Prostate gland (tissue), 2 donors: ENCODE measurements at places on chromosomes 11 and 22.
A peak's percentile ranks its signal among the peaks of the same experiment; 100 is the strongest.

GRCh38 chr11:110858547-110858921 lies 146.3 kb upstream of the ARHGAP20 start:
- DNase-seq = no peak

DNA sequence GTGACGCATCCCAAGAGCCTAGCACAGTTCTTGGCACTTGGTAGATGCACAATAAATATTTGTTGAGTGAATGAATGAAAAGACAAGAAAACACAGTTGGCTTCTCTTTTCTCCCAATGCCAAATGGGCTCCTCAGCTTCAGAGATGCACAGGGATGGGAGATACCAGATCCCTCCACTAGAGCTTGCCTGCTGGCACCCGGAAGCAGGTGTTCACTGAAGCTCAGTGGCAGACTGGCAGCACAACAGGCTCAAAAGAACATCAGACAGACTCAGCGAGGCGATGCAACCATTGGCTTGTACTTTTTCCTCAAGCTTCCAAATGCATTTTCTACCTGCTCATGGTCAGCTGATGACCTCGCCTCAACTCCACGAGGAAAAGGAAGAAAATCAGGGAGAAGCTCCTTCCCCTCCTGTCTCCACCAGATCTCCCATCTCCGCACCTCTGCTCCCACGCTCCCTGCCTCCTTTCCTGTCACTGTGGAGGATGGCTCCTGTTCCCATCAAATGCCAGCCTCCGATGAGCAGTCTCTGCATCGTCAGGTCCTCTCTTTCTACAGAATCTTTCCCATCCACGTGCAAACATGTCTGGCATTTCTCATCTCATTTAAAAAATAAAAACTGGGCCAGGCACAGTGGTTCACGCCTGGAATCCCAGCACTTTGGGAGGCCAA lies 5.8 kb downstream of the RAPSN start:
- DNase-seq = no peak

- DNase-seq = peak; percentile 14
Measured at GRCh38 chr11:111765320-111765983, 737 bp downstream of the PPP2R1B start.

- DNase-seq = no peak
Measured at GRCh38 chr11:75477614-75477935, 44.6 kb upstream of the KLHL35 start.

GRCh38 chr11:8321876-8322275 lies 58.2 kb upstream of the LMO1 start:
- no peak for DNase-seq

DNA sequence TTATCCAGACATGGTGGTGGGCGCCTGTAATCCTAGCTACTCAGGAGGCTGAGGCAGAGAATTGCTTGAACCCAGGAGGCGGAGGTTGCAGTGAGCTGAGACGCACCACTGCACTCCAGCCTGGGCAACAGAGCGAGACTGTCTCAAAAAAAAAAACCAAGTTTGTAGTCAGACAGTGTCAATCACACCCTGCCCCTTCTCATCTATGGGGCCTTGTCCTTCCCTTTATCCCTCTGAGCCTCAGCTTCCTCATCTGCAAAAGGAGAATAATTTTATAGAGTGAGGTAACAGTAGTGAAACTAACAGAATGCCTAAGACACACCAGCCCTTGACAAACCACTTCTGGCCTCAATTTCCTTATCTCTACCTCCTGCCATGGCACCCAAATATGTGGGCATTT lies 10.7 kb downstream of the BCL9L start:
- no peak for DNase-seq

- no peak for DNase-seq
Measured at GRCh38 chr22:41828516-41828915, 4.4 kb upstream of the SREBF2 start.

DNA sequence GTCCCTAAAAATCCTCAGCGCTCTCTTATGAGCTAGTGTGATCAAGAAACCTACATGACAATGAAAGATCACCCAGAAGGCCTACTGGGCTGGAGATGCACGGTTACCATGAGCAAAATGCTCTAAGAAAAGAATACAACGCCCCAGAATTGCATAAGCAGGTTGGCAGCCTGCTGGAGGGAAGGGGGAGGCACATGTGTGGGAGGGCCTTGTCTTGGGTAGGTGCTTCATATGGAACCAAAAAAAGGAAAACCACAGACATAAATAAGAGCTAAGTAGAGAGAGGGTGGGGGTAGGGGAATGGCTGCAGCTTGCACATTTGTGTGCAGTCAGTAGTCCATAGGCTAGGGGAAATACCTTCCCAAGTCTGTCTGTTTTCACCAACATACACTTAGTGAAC lies 2.8 kb downstream of the SIAE start:
- DNase-seq = no peak

GRCh38 chr11:16082095-16083055 lies 274.0 kb downstream of the SOX6 start:
- no peak for DNase-seq

- no peak for DNase-seq
Measured at GRCh38 chr11:21464601-21465193, 728.2 kb upstream of the ANO5 start.

GRCh38 chr22:26789951-26790350 lies 132.6 kb downstream of the MIAT start:
- DNase-seq = no peak

- DNase-seq = no peak
Measured at GRCh38 chr11:35003186-35003585, 86.8 kb downstream of the PDHX start.

DNA sequence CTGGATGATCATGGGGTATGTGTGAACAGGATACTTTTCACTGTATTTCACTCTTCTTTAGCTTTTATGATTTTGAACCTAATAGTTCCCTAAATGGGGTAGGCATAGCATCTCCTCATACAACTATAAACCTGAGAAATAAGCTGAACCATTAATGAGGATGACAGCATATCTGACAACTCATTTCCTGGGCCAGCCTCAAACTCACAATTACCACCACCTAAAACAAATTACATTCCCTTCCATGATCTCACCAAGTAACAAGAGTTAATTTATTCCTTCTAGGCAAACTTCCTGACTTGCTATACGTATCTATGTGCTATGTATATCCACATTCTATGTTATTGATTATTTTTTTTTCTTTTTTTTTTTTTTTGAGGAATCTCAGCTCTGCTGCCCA lies 23.0 kb downstream of the SIK3 start:
- DNase-seq = no peak

DNA sequence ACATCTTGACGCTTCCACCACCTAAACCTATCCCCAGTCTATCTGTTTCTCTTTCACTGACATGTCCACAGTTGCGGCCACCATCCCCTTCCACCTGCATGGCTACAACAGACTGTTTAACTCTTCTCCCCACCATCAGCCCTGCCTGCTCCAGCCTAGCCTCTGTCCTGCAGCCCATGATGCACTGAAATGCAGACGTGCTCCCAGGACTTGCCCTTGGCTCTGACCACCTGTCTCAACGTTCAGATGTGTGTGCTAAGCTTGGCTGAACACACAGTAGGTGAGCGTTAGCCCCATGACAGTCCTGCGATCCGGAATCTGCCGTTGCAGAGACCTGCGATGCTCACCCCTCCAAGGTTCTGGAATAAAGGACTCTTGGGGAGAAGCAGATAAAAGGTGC lies 22.7 kb downstream of the CBX7 start:
- DNase-seq = no peak

DNA sequence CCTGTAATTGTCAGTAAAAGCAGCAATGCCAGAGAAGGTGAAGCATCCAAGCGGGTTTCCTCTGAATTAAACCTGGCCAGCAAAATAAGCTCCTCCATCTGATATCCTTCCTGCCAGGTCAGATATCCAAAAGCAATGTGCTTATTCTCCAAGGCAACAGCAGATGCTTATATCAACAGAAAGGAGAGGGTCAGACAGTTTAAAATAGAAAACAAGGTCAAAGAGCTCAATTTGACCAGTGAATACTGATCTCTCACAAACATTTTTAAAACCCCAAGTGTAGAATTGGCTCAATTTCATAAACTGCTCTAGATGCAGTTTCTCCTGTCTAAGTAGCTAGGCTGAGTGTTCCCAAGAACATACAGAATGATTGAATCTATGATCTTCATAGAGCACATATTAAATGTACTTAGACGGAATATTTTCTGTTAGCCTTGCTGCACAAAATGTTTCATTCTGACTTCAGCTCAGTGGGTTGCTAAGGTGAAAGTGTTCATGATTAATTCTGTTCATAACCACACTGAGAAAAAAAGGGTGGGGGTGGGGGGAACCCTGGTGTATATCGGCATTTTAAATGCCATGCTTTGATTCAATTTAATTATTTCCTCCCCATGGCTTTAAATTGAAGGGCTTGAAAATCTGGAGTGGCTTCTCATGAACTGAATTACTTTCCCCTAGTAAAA lies 174.2 kb upstream of the ARHGAP20 start:
- DNase-seq = no peak

DNA sequence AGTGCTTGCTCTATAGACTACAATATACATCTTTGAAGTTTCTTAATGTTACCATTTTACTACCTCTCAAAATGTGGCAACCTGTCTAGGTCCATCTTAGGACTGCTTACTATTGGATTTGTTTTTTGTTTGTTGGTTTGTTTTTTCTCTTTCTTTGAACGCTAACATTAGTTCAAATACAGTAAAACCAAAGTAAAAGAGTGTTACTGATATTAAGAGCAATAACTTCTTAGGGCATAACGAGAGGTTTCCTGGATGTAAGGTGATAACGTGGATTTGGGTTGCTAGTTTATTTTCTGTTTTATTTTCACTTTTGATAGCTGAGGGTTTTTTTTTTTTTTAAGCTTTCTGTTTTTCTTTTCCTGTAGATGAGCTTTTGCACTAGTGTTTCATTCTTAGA lies 43.6 kb downstream of the TMEM135 start:
- no peak for DNase-seq

- no peak for DNase-seq
Measured at GRCh38 chr11:120945042-120945441, 78.9 kb upstream of the TBCEL start.

DNA sequence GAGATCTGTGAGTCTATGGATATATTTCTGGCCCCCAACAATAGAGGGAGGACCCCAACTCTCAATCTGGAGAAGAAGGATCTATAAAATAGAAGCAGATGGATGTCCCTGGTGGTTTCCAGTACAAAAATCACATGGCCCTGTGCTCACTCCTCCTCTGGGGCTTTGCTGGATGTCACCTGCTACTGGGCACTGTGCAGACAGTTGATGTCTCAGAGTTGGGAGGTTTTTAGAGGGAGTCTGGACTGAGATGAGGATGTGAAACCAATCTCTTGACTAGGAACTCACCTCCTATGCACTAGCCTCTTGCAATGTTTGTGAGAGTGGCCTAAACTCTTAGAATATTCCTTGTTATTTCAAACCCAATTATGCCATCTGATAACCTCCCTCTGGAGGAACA lies 107.2 kb downstream of the SCN3B start:
- DNase-seq = no peak

DNA sequence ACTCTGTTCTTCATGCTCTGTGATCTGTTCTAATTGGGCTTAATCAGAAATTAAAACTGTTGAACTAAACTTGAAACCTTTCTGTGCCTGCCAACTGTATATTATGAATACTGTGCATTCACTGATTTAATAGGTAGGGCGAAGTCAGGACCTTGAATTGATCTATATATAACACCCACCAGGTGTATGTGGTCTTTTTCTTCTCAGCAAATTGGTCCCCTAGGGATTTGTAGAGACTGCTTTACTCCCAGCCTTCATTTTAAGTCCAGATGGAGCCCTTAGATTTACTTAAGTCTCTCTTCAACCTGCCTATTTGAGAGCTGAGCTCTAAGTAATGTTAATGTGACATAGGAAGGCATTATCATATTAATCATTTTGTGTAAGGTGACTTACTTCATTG lies 257.5 kb downstream of the TMEM135 start:
- no peak for DNase-seq

- DNase-seq = no peak
Measured at GRCh38 chr22:27795696-27796517, 5.6 kb downstream of the MN1 start.

DNA sequence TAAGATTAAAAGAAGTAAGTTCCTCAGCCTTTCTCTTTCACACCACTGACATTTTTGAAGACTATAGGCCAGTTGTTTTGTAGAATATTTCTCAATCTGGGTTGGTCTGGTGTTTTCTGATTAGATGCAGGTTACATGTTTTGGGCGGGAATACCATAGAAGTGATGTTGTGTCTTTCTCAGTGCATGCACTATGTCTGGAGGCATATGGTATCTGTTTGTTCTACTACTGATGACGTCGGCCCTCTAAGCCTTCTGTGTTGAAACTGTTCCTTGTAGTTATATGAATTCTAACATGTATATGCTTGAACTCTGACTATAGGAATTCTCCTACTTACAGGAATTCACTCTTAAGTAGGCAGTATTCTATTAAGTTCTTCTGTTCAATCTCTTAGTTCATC lies 21.6 kb downstream of the ZFTA start:
- DNase-seq = no peak

DNA sequence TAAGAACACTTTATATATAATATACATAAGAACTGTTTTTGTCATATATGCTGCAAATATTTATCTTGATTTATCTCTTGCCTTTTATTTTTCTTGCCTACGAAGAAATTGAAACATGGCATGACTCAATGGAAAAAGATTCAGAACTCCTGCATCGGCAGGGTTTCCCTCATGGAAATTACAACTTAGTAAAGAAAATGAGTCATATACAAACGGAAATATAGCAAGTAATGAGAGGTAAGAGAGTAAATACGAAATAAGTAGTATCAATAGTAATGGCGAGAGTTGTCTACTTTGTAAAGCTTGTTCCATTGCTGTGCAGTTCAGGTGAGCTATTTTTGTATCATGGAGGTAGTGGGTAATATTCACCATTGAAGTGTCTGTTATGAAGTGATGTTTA lies 350.4 kb downstream of the DDX10 start:
- no peak for DNase-seq

DNA sequence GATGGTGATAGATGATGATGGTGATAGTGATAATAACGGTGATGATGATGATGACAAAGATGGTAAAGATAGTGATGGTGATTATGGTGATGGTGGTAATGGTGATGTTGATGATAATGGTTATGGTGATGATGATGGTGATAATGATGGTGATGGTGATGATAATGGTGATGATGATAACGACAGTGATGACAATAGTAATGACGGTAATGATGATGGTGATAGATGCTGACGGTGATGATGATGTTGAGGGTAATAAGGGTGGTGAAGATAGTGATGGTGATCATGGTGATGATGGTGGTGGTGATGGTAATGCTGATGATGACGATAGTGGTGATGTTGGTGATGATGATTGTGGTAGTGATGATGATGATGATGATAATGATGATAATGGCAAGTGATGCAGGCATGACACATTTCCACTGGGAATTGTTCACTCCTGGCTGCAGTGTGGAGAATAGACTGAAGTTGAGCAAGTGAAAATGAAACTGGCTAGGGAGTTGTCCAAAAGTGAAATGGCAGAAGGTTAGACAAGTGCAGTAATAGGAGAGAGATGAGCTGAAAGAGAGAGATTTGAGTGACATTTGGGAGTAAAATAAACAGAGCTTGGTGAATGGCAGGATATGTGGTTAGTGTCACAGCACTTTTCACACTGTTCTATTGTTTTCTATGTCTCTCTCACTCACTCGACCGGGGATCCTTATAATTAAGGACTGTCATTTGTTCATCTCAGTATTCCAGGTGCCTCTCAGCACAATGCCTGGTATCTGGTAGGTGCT lies 992.5 kb downstream of the OPCML start:
- no peak for DNase-seq
